ENCODE measurements at places on chromosomes 12 and 14. TPM values are rescaled to one million over a fixed set of nuclear protein-coding genes. Genes with fewer than 3 reads are reported as not detected.

GRCh38 chr12:96063046-96063445 is 27.7 kb upstream of the LTA4H start:
- H3K4me1 ChIP-seq, result no peaks in the 10 kb centered on the region
- H3K36me3 ChIP-seq, result no peaks in the 10 kb centered on the region

- H3K27ac ChIP-seq, result no peak overlapping the region
- H3K4me1 ChIP-seq, result peaks cover 8% of the 10 kb centered on the region
- no peaks in the 10 kb centered on the region for H3K27me3 ChIP-seq
- no peak overlapping the region for H3K4me3 ChIP-seq
- peak; percentile 36 for DNase-seq
Measured at GRCh38 chr12:117587631-117588287, 226.3 kb upstream of the NOS1 start.

GRCh38 chr14:57182760-57183503 is 85.8 kb downstream of the EXOC5 start:
- H3K27me3 ChIP-seq, result no peaks in the 10 kb centered on the region
- H3K36me3 ChIP-seq, result no peaks in the 10 kb centered on the region
- H3K4me1 ChIP-seq, result no peaks in the 10 kb centered on the region
- H3K27ac ChIP-seq, result no peak overlapping the region

STAC3 gene
- 1.3 TPM for total RNA-seq

DNA sequence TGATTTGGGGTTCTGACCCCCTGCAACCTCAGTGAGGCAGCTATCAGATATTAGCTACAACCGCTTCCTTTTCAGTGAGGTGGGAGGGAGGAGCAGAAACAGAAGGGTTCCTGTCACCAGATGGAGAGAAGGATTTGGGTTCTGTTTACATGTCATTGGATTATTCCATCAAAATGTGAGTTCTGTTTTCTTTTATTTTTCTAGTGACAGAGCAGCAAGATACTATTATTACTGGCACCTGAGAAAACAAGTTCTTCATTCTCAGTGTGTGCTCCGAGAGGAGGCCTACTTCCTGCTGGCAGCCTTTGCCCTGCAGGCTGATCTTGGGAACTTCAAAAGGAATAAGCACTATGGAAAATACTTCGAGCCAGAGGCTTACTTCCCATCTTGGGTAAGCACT is 52.8 kb downstream of the FRMD6 start:
- no peak overlapping the region for H3K27ac ChIP-seq
- H3K27me3 ChIP-seq, result no peaks in the 10 kb centered on the region

DNA sequence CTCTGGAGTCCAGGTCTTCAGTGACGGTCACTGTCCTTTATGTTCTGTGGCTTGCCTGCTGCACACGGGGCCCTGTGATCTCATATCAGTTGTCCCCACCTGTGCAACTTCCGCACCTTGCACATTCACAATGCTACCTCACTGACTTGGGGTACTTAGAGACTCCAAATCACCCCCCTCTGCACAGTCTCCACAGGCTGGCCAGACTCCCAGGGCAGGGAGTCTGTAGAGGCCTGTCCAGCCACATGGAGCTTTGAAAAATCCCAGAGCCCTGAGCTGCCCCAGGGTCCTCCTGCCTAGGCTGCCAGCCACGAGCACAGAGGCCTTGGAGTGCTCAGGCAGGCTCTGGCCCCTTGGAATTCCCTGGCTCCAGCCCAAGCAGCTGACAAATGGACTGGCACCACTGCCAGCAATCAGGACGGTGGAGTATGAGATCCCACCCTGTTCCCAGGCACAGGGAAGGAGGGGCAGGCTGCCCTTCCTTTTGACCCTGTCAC is 26.4 kb downstream of the CMKLR1 start:
- H3K36me3 ChIP-seq, result no peaks in the 10 kb centered on the region
- no peak overlapping the region for H3K27ac ChIP-seq
- no peaks in the 10 kb centered on the region for H3K27me3 ChIP-seq
- DNase-seq, result no peak

TMED8 gene
- 13.4 TPM for total RNA-seq

DNA sequence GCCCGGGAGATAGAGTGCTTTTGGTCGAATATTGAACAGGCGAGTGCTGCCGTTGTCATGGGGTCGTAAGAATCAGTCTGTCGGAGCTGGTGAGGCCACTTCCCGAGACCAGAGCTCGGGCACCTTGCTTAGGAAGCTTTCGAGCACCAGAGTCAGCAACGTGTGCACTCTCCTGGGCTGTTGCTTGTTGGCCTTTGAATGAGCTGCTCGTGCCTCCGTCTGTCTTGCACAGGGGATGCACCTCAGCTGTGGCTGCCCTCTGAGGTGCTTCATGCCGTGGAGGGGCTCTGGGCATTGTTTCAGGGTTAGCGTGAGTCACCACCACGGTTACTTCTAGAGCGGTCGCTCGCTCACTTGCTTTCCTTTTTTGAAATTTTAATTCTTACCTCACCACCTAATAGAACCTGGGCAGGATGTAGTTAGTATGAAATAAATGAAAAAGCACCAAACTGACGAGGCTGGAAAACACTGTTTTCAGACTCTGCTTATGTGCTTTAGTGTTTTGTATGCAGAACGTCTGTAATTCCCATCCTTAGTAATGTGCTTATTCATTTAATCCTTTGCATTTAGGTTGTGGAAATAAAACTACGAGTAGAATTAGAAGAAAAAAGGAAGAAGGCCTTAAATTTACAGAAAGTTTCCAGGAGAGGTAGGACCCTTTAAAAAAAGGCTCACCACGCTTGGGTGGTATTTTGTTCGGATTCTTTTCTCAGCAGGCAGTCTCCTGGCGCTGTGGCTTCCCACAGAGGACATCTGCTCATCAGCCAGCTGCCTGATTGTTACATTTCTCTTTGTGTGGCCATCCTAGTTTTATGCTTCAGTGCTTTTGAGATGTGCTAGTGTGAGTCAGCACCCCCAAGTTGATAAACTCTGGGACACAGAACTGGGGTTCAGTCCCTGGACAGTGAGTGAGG is 40.6 kb downstream of the EP400 start:
- peak; percentile 55 for DNase-seq
- H3K4me3 ChIP-seq, result peak overlapping the region; percentile 26
- H3K27me3 ChIP-seq, result no peaks in the 10 kb centered on the region
- peak overlapping the region; percentile 88 for H3K27ac ChIP-seq

DBX2 gene
- not detected for total RNA-seq

- no peak overlapping the region for H3K27ac ChIP-seq
- no peaks in the 10 kb centered on the region for H3K36me3 ChIP-seq
- no peaks in the 10 kb centered on the region for H3K27me3 ChIP-seq
- peaks cover 7% of the 10 kb centered on the region for H3K4me1 ChIP-seq
Measured at GRCh38 chr14:98018628-98019027, 1221.4 kb downstream of the VRK1 start.

GRCh38 chr14:97178781-97179180 is 381.6 kb downstream of the VRK1 start:
- H3K4me3 ChIP-seq, result no peak overlapping the region
- H3K27ac ChIP-seq, result no peak overlapping the region
- H3K4me1 ChIP-seq, result no peaks in the 10 kb centered on the region
- DNase-seq, result no peak

DNA sequence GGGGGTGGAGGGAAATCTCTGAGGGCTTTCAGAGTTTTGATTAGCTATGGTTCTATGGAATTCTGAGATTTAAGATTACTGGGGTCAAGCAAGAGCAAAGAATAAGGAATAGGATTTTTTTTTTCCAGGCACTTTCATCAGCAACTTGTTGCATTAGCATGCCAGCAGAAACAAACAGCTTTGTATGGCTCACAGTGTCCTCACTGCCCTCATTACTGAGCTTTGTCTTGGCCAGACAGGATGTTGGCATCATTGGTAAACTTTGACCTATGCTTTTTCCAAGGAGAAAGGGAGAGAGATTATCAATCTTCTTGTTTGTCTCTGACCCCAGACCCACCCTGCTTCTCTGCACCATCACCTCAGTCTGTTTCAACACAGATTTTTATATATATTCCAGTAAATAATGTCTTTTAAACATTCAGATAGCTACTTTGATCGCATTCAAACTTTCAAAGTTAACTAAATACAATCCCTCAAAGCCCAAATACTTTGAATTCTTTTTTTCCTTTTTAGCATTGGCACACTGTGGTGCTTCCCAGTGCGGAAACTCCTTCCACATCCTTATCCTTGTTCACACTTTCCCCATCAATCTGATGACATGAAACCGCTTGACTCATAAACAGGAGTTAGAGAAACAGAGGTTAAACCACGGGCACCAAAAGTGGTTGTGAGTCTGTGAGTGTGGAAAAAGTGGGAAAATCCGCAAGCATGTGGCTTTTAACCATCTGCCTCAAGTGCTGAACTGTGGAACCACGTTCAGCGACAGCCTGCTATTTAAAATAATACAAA is 282.2 kb upstream of the FAR2 start:
- H3K36me3 ChIP-seq, result no peaks in the 10 kb centered on the region
- peaks cover 3% of the 10 kb centered on the region for H3K27me3 ChIP-seq
- no peak overlapping the region for H3K27ac ChIP-seq
- H3K4me1 ChIP-seq, result peaks cover 4% of the 10 kb centered on the region
- no peak for DNase-seq
- no peak overlapping the region for H3K4me3 ChIP-seq

DNA sequence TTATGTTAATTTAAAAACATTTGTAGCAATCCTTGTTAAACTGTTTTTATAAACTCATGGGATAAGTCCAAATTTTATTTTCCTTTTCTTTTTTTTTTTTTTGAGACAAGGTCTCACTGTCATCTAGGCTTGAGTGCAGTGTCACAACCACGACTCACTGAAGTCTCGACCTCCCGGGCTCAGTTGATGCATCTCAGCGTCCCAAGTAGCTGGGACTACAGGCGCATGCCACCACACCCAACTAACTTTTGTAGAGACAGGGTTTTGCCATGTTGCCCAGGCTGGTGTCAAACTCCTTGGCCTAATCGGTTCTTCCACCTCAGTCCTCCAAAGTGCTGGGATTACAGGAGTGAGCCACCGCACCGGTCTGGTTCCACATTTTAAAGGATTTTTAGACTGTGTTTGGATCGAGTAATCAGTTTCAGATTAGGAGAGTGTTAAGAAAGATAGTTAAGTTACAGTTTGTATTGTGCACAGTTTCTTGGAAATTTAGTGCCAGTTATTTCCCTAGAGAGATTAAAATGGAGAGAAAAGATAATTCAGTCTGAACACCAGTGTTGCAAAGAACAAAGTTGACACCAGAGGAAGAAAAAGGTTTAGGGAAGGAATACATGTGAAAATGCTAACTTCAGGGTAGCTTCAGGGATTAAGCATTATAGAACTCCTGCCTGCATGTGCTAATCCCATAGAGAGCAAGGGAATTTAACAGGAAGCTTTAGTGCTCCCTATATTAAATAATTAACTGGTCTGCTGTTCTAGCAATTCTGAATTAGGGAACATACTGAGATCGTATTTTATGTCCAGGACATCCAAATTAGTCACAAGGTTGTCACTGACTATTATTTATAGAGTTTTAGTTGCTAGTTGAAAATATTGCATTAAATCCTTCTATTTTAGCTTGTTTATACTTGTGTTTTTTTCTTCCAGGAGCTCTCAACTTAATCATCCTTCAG is 10.1 kb downstream of the RAP1B start:
- H3K27ac ChIP-seq, result no peak overlapping the region
- no peak for DNase-seq
- H3K27me3 ChIP-seq, result no peaks in the 10 kb centered on the region
- H3K4me3 ChIP-seq, result no peak overlapping the region

EXOC3L4 gene
- total RNA-seq, result not detected

TUNAR gene
- 63.9 TPM for total RNA-seq

- no peak overlapping the region for H3K4me3 ChIP-seq
- H3K27me3 ChIP-seq, result no peaks in the 10 kb centered on the region
- DNase-seq, result no peak
- H3K4me1 ChIP-seq, result peaks cover 6% of the 10 kb centered on the region
- H3K36me3 ChIP-seq, result no peaks in the 10 kb centered on the region
- H3K27ac ChIP-seq, result no peak overlapping the region
Measured at GRCh38 chr12:106030210-106031071, 108.3 kb downstream of the NUAK1 start.

DNA sequence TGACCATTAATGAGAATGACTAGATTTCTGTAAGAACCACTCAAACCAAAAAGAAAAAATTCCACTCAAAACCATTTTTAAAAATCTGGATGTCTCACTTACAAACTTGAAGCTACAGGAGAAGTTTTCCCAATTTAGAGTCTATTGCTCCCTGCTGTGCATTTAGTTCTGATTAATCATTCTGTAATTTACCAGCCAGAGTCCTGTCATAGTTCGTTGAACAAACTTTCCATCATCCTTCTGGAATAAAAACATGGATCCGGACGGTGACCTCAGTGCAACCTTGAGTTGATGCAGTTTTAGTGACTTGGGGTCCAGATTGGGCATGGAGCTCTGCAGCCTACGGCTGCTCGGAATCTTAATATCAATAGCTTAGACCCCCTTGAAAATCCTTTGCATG is 73.4 kb downstream of the PRMT8 start:
- no peak overlapping the region for H3K27ac ChIP-seq
- H3K36me3 ChIP-seq, result no peaks in the 10 kb centered on the region
- no peak overlapping the region for H3K4me3 ChIP-seq
- DNase-seq, result no peak
- H3K4me1 ChIP-seq, result no peaks in the 10 kb centered on the region

SERPINA9 gene
- total RNA-seq, result not detected

LHX5 gene
- total RNA-seq, result 0.47 TPM

All from H1 (cell line).